Activated naive CD4-positive, alpha-beta T cell treated with anti-CD3 and anti-CD28 coated beads for 36 hours (primary cell): ENCODE measurements at places on chromosomes 12 and 14. TPM values are rescaled to one million over a fixed set of nuclear protein-coding genes. Genes with fewer than 3 reads are reported as not detected.

BATF gene
- 178 TPM for total RNA-seq

CRIP1 gene
- 77.1 TPM for total RNA-seq

KLHL33 gene
- total RNA-seq, result 0.10 TPM

HOXC5 gene
- total RNA-seq, result not detected

GPR162 gene
- not detected for total RNA-seq
